ENCODE measurements at places on chromosomes 16 and 17.
A peak's percentile ranks its signal among the peaks of the same experiment; 100 is the strongest.

- H3K27me3 ChIP-seq, result no peaks in the 10 kb centered on the region
- peaks cover 39% of the 10 kb centered on the region for H3K4me1 ChIP-seq
- peak overlapping the region; percentile 98 for H3K27ac ChIP-seq
- H3K36me3 ChIP-seq, result no peaks in the 10 kb centered on the region
- no peak overlapping the region for H3K4me3 ChIP-seq
- peak; percentile 100 for DNase-seq
Observed at GRCh38 chr16:14354561-14355351, 275.3 kb downstream of the PARN start.

GRCh38 chr17:45436625-45437464 lies 4.2 kb upstream of the ARHGAP27 start:
- H3K36me3 ChIP-seq, result no peaks in the 10 kb centered on the region
- no peak overlapping the region for H3K4me3 ChIP-seq
- H3K27ac ChIP-seq, result no peak overlapping the region
- no peaks in the 10 kb centered on the region for H3K27me3 ChIP-seq
- DNase-seq, result no peak
- H3K4me1 ChIP-seq, result peaks cover 18% of the 10 kb centered on the region

DNA sequence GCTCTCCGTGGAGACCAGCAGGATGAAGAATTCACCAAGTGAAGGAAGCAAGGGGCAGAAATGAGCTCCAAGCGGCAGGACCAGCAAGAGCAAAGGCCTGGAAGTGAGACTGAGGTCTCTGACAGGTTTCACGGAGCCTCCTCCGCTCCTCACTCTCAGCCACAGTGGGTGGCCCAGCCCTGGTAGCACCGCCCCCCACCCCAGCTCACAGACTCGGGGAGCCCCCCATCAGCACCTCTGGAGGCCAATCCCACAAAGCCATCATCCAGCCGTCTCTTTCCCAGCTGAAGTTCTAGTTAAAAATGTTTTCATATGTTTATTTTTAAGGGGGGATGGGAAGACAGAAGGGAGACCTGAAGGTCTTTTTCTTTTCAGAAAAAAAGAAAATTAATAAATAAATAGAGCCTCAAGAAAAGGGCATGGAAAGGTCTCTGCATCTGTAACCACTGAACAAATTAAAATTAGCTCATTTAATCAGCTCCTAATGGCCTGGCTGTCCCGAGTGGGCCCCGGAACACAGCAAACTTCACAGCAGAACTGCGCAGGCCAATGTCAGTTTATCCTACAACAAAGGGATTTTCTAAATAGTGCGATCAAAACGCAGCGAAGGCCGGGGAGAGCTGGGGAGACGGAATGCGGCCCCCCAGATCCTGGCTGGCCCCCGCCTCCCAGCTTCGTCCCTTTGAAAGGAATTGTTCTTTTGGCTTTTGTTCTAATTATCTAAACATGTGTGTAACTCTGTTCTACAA lies 190.3 kb downstream of the ZNF423 start:
- DNase-seq, result no peak
- no peak overlapping the region for H3K27ac ChIP-seq
- no peak overlapping the region for H3K4me3 ChIP-seq
- no peaks in the 10 kb centered on the region for H3K36me3 ChIP-seq
- H3K27me3 ChIP-seq, result no peaks in the 10 kb centered on the region

DNA sequence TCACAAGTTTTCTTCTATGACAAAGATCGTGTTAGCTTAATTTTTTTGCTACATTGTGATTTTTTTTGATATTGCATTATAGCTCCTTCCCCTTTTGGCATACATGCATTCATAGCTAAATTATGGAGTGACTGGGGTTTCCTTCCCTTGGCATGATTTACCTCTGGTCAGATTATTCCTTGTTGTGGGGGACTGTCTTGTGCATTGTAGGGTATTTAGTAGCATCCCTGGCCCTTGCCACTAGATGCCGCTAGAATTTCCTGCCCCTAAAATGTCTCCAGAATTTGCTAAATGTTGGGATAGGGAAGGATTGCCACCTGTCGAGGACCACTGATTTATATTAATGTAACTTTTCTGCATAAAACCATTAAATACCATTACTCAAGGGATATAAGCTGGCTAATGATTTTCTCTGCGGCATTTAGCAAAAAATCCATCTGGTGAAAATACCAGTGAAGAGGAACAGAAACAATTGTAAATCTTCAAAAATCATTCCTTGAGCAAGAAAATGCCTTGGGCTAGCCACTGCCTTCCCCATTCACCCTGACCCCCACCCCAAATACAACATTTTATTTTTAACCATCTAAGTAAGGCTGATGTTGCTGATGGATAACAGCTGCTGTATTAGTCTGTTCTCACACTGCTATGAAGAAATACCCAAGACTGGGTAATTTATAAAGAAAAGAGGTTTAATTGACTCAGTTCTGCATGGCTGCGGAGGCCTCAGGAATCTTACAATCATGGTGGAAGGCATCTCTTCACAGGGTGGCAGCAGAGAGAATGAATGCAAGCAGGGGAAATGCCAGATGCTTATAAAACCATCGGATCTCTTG lies 195.2 kb downstream of the MAP2K6 start:
- H3K36me3 ChIP-seq, result no peaks in the 10 kb centered on the region
- no peak overlapping the region for H3K27ac ChIP-seq
- H3K4me1 ChIP-seq, result peaks cover 2% of the 10 kb centered on the region
- H3K4me3 ChIP-seq, result no peak overlapping the region

DNA sequence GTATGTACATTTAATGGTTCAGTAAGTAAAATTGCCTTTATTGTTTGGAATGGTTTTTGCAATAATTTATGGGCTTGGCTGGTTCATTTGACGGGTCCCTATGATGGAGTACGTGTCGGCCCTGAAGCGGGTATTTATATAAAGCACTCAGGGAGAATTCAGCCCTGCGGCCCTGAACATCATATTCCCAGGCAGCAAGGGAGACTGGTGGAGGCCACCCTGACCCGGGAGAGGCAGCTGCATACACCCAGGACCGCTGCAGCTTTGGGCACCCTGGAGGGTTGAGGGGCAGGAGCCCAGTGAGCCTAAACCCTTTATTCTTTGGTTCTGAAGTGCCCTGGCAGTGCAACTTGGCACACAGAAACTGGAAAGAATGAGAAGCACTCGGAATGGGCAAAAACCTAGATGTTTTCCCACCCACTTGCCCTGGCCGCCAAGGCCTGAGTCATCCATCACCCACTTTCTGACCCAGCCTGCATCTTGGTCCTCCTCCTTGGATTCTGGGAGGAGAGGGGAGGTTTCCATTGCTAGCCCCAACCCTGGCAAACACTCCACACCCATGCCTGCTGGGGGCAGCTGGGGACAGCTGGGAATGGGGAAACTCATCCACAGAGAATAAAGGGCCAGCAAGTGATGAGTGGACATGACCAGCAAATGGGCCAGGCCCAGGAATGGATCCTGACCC lies 162.2 kb upstream of the TNRC6C start:
- no peaks in the 10 kb centered on the region for H3K4me1 ChIP-seq
- H3K27me3 ChIP-seq, result no peaks in the 10 kb centered on the region
- no peak overlapping the region for H3K4me3 ChIP-seq
- DNase-seq, result no peak
- H3K27ac ChIP-seq, result no peak overlapping the region
- no peaks in the 10 kb centered on the region for H3K36me3 ChIP-seq

DNA sequence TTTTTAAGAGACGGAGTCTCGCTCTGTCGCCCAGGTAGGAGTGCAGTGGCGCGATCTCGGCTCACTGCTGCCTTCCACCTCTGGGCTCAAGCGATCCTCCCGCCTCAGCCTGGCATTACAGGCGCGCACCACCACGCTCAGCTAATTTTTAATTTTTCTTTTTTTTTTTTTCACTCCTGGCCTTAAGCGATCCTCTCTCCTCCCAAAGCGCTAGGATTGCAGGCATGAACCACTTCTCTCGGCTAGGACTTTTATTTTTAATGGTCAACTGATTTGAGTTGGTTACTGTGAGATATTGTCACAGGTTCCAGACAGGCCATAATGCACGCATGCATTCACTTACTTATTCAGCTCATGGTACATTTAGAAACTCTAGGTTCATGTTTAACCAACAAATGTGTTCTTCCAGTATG lies 888 bp downstream of the PIGW start:
- H3K4me1 ChIP-seq, result peaks cover 9% of the 10 kb centered on the region
- peak overlapping the region; percentile 81 for H3K4me3 ChIP-seq
- peak overlapping the region; percentile 98 for H3K27ac ChIP-seq
- H3K36me3 ChIP-seq, result peaks cover 4% of the 10 kb centered on the region
- H3K27me3 ChIP-seq, result no peaks in the 10 kb centered on the region
- DNase-seq, result no peak
